ENCODE measurements at places on chromosomes 5 and 9. TPM values are rescaled to one million over a fixed set of nuclear protein-coding genes. Genes with fewer than 3 reads are reported as not detected.

DNA sequence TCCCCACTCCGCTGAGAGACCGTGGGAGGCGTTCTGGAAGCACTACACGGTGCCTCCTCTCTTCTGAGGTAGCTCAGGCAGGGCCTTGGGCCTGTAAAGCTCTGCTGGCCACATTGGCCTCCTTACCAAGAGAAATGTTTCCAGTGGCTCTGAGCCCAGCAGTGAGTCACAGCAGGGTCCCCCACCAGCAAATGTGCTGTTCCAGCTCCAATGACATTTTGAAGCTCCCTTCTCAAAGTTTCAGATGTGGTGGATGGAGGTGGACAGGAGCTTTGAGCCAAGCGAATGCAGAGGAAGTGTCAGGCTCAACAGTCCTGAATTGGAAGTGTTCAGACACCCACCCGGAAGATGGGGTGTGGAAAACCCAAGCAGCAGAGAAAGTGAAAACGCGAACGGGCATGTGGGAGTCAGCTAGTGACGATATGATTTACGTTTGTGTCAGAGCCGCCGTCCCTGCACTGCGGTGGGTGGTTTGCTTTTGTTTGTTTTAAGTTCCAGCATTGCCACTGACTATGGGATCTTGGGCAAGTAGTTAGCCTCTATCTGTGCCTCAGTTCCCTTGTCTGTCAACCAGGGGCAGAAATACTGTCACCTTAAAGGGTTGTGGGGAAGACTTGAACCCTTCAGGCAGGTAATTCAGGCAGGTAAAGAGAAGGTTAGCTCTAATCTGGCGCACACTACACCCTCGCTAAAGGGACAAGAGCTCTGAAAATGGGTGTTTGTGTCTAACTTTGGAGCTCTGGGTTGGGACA, 38.2 kb downstream of the C5orf15 start:
- H3K27ac ChIP-seq = no peak overlapping the region
- H3K4me3 ChIP-seq = no peak overlapping the region
- DNase-seq = no peak
- no peaks in the 10 kb centered on the region for H3K27me3 ChIP-seq

DNA sequence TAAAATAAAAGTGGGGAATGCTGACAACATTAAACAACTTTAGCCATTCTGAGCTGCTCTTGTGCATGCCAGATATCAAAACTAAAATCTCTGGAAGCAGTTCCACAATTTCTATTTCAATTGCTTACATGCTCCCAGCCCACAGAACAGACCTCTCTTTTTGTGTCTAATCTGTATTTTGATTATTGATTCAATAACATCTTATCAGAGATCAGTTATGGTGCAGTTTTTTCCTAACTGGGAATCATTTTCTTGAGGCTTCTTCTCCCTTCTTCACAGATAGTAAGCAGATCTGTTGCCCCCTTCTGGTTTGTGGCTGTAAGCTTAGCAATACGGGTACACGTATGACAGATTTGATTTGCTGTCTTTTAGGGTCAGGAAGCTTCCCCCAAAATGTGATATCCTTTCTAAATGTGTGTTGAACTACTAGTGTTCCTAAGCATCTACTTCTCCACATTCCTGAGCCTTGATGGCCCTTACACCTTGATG, 39.4 kb downstream of the MRPS27 start:
- DNase-seq = peak; percentile 38
- no peak overlapping the region for H3K4me3 ChIP-seq
- 0 out of 2 replicates have a peak, but pooled peaks cover 8% of the 10 kb centered on the region for H3K36me3 ChIP-seq
- no peaks in the 10 kb centered on the region for H3K27me3 ChIP-seq
- H3K4me1 ChIP-seq = no peaks in the 10 kb centered on the region
- no peak overlapping the region for H3K27ac ChIP-seq

DNA sequence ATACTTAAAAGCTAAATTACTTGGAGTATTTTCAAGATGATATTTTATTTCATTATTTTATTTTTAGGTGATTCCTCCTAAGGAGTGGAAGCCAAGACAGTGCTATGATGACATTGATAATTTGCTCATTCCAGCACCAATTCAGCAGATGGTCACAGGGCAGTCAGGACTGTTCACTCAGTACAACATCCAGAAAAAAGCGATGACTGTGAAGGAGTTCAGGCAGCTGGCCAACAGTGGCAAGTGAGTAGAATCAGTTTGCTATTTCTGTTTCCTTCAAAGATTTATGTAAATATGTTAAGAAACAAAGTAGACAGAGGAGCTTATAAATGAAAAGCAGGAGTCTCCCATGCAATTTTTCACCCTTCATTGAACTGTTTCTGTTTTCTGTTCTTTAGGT, 47.8 kb downstream of the KDM4C start:
- no peak overlapping the region for H3K27ac ChIP-seq
- no peaks in the 10 kb centered on the region for H3K27me3 ChIP-seq
- no peaks in the 10 kb centered on the region for H3K4me1 ChIP-seq
- H3K36me3 ChIP-seq = no peaks in the 10 kb centered on the region
- no peak overlapping the region for H3K4me3 ChIP-seq

The PCDHB16 gene
- total RNA-seq = 6.8 TPM

DNA sequence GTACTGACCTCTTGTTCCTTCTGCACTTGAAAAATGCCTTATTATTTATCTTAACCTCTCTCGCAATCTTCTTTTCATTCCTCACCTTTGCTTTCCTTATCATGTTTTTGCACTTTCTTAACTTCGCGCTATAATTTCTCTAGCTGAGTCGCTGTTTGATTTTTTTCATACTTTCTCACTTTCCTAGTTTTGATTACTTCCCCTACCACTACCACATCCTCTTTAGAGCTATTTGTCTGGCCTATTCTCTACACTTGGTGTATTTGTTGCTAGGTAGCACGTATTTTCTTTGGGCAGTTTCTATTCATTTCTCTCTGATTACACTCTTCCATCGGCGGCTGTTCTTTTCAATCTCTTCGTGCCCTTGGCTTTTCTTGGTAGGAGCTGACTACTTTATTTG, 611.8 kb downstream of the BNC2 start:
- H3K27me3 ChIP-seq = no peaks in the 10 kb centered on the region
- no peak overlapping the region for H3K27ac ChIP-seq
- H3K36me3 ChIP-seq = no peaks in the 10 kb centered on the region
- no peaks in the 10 kb centered on the region for H3K4me1 ChIP-seq
- no peak for DNase-seq
- no peak overlapping the region for H3K4me3 ChIP-seq

The DMGDH gene
- total RNA-seq = not detected

DNA sequence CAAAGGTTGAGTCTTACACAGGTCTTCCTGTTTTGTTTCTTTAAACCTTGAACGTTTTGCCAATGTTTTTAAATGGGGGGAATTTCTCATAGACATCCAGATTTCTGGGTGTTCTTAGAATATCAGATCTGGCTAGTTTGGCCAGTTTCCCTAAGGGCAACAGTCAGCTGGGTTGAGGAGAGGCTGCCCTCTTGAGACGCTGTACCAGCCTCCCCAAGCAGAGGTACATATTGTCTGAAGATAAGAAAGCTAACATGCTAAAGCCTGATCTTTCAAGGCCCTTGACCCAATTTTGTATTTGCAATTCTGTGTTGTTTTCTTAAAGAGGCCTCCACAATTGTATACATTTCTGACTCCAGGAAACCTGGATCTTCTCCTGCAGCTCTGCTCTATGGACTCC, 21.9 kb upstream of the SH3GL2 start:
- H3K27ac ChIP-seq = no peak overlapping the region
- DNase-seq = no peak
- no peak overlapping the region for H3K4me3 ChIP-seq
- H3K4me1 ChIP-seq = no peaks in the 10 kb centered on the region

- no peak for DNase-seq
- H3K27me3 ChIP-seq = no peaks in the 10 kb centered on the region
- no peaks in the 10 kb centered on the region for H3K36me3 ChIP-seq
Observed at GRCh38 chr5:71932655-71933338, 174.5 kb upstream of the MAP1B start.

DNA sequence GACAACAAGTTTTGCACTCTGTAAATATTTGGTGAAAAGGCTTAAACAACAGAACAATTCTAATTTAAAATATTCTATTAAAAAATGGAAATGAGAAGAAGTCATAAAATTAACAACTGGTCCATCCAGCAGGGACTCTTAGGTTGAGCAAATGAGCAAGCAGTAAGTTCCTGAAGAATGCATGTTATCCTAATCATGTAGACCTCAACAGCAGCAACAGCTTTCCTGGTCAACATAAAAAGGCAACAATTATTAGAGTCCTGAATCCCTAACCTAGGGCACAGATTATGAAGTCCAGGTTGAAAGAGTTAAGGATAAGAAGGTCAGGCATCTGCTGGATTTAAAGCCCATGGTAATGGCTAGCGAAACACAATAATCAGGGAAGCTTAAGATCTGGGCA, 120.9 kb downstream of the SSBP2 start:
- H3K27ac ChIP-seq = peak overlapping the region; percentile 38
- H3K27me3 ChIP-seq = no peaks in the 10 kb centered on the region
- H3K4me1 ChIP-seq = peaks cover 39% of the 10 kb centered on the region

The FAM78A gene
- total RNA-seq = 2.4 TPM

The ADAMTSL1 gene
- total RNA-seq = 3.3 TPM

GRCh38 chr9:4661611-4662010, 483 bp upstream of the PLPP6 start:
- peak overlapping the region; percentile 63 for H3K4me3 ChIP-seq
- no peaks in the 10 kb centered on the region for H3K36me3 ChIP-seq
- H3K27ac ChIP-seq = no peak overlapping the region

DNA sequence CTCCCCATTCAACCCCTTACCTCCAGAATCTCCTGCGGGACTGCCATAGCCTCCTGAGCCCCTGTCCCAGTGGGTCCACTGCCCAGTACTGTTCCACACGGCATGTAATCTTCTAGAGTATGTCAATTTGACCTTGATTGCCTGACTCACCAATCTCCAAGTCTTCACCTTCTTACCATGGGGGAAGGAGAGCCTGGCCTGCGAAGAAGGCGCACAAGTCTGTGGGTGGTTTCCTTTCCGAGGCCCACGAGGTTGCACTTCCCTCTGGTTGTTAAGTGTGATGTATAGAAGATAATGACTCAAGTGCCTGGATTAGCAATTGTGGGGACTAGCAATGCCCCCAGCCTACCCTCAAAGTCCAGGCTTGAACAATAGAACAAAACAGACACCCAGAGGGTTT, 8.1 kb upstream of the TENT4A start:
- no peak for DNase-seq
- no peaks in the 10 kb centered on the region for H3K27me3 ChIP-seq
- no peaks in the 10 kb centered on the region for H3K36me3 ChIP-seq
- H3K27ac ChIP-seq = no peak overlapping the region
- peaks cover 6% of the 10 kb centered on the region for H3K4me1 ChIP-seq

The SUSD1 gene
- total RNA-seq = 17.9 TPM

The SHISAL2B gene
- total RNA-seq = not detected

DNA sequence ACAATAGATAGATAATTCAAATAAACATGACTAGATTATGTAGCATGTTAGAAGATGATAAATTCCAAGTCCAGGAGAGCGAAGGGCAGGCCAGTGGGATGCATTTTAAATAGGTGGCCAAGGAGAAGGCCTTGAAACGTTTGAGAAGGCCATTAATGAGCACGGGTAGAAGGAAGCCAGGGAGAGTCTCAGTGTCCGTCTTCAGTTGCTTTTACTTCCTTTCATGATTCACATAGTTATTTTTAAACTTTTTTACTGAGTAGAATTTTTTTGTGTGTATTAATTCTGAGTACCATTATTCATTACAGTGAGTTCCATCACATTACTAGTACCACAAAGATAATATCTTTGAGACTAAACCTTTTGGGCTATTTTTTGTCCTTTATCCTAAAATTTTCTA, 259.2 kb downstream of the ARRDC3 start:
- H3K4me1 ChIP-seq = no peaks in the 10 kb centered on the region
- no peak overlapping the region for H3K27ac ChIP-seq
- no peaks in the 10 kb centered on the region for H3K36me3 ChIP-seq
- no peak overlapping the region for H3K4me3 ChIP-seq

The EGFLAM gene
- total RNA-seq = 0.36 TPM

The RORB gene
- not detected for total RNA-seq

The DOCK8 gene
- total RNA-seq = 1.9 TPM

DNA sequence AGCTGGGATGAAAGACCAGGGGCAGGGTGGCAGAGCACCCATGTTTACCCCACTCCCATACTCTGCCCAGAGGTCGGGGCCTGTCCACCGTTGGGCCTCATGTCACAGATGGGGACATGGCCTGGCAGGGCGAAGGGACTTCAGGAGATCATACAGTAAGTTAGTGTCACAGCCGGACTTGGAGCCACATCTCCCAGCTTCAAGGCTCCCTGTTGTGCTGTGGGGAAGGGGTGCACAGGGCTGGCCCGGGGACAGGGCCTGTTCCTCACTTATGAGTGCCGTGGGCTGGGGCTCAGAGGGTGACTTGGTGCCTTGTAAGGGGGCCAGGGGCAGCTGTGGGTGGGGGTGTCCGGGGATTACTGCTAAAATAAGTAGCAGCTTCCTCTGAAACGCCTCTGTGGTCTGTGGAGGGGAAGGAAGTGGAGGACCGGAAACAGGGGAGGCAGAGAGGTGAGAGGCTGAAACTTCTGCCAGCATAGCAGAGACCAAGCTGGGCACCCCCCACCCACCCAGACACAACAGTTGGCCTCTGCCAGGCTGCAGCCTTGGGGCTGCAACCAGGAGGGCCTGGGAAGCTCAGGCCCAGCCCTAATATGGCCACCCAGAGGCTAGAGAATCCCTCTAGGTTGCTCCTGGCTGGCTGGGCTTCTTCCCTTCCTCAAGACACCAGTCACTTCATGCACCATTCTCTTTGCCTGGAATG, 41.1 kb upstream of the NEK6 start:
- no peak overlapping the region for H3K27ac ChIP-seq
- no peaks in the 10 kb centered on the region for H3K27me3 ChIP-seq
- no peak for DNase-seq
- H3K4me3 ChIP-seq = no peak overlapping the region
- no peaks in the 10 kb centered on the region for H3K36me3 ChIP-seq

DNA sequence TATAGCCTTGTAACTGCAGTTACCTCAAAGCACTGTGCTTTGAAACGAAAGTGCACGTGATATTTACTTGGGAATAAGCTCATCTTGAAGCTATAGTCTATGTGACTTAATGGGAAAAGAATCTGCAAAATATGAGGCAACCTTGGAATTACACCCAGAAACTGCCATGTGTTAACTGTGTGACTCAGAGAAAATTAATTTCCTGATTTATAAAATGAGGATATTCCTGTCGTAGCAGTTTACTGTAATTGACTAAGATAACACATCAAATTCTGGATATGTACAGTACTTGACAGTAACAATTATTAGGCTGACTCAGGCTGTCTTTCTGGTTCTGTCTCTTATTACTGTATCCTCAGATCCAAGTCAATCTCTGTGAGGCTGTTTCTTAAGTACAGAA, 1079.9 kb upstream of the ACO1 start:
- H3K27ac ChIP-seq = no peak overlapping the region
- no peak for DNase-seq
- H3K36me3 ChIP-seq = no peaks in the 10 kb centered on the region
- H3K4me1 ChIP-seq = 0 out of 2 replicates have a peak, but pooled peaks cover 2% of the 10 kb centered on the region
- H3K4me3 ChIP-seq = no peak overlapping the region

The CFAP77 gene
- total RNA-seq = not detected

All from SJCRH30 (cell line).